Posterior vena cava (tissue), 2 donors: ENCODE measurements at places on chromosomes 3 and 15. TPM values are rescaled to one million over a fixed set of nuclear protein-coding genes. Genes with fewer than 3 reads are reported as not detected.

The FETUB gene
- 0.90 TPM for total RNA-seq

The GOLGA8M gene
- total RNA-seq: 0.67 TPM

The C3orf49 gene
- total RNA-seq: not detected

The WDR49 gene
- 3.4 TPM for total RNA-seq

The PAK6 gene
- total RNA-seq: 0.38 TPM

The MME gene
- 1.1 TPM for total RNA-seq

The SUCNR1 gene
- total RNA-seq: 1.3 TPM

The AP3B2 gene
- total RNA-seq: 0.86 TPM

The PROK2 gene
- total RNA-seq: 0.67 TPM

The ROBO1 gene
- 28.2 TPM for total RNA-seq

The TMC3 gene
- total RNA-seq: not detected

The CHRNB4 gene
- total RNA-seq: not detected

The RUVBL1 gene
- 19.0 TPM for total RNA-seq

The SKOR1 gene
- total RNA-seq: 0.76 TPM

The RHOV gene
- not detected for total RNA-seq

The ALPK3 gene
- 18.6 TPM for total RNA-seq

The PPP1R14D gene
- not detected for total RNA-seq

The ASB14 gene
- not detected for total RNA-seq

The CATSPER2 gene
- total RNA-seq: 3.2 TPM

The PCOLCE2 gene
- 39.7 TPM for total RNA-seq

The TMEM40 gene
- not detected for total RNA-seq

The KY gene
- total RNA-seq: 3.8 TPM

The MYH15 gene
- total RNA-seq: 0.05 TPM

The CCDC80 gene
- total RNA-seq: 294 TPM

The ZNF660 gene
- 6.2 TPM for total RNA-seq

The DNASE1L3 gene
- 9.3 TPM for total RNA-seq

The RBMS3 gene
- total RNA-seq: 109 TPM

The ZBTB47 gene
- total RNA-seq: 83.8 TPM

The GOLGA8N gene
- total RNA-seq: 11.9 TPM

The LRRIQ4 gene
- total RNA-seq: not detected

The LTF gene
- 3.6 TPM for total RNA-seq

The LRRC15 gene
- total RNA-seq: 3.0 TPM
